ENCODE measurements at places on chromosomes 5 and 9. TPM values are rescaled to one million over a fixed set of nuclear protein-coding genes. Genes with fewer than 3 reads are reported as not detected.

- no peak overlapping the region for H3K4me3 ChIP-seq
- no peaks in the 10 kb centered on the region for H3K27me3 ChIP-seq
- no peak overlapping the region for H3K27ac ChIP-seq
- no peak for DNase-seq
- no peaks in the 10 kb centered on the region for H3K36me3 ChIP-seq
These were observed 102.7 kb upstream of the SLC12A2 start for GRCh38 chr5:127980843-127981242.

The GDNF gene
- total RNA-seq: not detected

DNA sequence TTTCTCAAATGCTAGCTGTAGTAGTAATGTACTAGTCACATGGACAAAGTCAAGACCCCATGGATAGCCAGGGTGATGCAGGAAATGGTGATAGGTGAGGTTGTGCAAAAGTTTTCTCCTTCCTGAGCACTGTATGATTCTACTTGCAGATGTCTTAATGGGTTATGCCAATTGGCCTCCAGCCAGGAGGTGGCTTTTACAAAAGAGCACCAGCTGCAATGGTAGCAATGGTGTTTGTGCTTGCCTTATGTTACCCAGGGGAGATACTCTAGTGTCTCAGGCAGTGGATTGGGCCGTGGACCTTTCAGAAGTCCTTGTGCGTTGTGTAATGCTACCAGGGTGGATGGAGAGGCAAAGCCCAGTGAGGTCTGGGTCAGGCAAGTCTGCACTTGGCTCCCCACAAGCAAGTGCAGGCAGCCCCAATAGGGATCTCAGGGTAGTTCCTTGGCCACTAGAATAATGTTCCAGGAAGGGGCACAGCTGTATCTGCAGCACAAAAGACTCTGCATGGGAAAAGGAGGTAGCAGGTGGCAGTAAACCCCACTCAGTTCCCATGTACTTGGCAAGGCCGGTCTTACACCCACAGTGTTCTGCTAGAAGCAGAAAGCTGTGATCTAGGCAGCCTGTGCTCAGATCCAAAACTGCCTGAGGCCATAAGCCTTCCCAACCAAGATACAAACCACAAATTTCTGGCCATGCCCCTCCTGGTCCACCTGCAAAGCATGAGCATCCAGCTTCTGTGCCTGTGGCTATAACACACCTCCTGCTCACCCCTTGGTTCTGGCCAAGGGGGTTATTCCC lies 46.4 kb upstream of the EDIL3 start:
- H3K27me3 ChIP-seq: no peaks in the 10 kb centered on the region
- H3K27ac ChIP-seq: no peak overlapping the region
- no peak for DNase-seq
- no peak overlapping the region for H3K4me3 ChIP-seq
- no peaks in the 10 kb centered on the region for H3K4me1 ChIP-seq

DNA sequence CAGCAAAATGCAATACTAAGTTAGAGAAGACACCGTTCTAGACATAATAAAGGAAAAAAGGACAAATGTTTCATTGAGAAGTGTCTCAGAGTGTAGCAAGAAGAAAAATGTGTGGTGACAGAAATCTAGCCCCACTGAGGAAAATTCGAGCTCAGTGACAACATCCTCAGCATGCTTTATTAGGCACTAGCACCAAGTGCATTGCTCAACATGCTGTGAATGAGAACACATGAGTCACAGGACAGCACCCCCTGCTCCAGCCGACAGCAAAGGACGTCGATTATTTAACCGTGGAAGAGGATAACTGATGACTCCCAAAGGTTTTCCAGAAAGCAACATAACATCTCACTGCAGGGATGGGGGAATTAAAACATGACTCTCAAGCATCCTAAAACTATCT lies 182.7 kb downstream of the GNAQ start:
- peak overlapping the region; percentile 61 for H3K27ac ChIP-seq
- no peaks in the 10 kb centered on the region for H3K36me3 ChIP-seq
- no peak overlapping the region for H3K4me3 ChIP-seq
- H3K4me1 ChIP-seq: peaks cover 19% of the 10 kb centered on the region

GRCh38 chr5:33801292-33801691 lies 90.5 kb downstream of the ADAMTS12 start:
- H3K36me3 ChIP-seq: no peaks in the 10 kb centered on the region
- H3K27ac ChIP-seq: no peak overlapping the region
- no peak overlapping the region for H3K4me3 ChIP-seq
- no peaks in the 10 kb centered on the region for H3K27me3 ChIP-seq
- H3K4me1 ChIP-seq: no peaks in the 10 kb centered on the region

The CFAP90 gene
- not detected for total RNA-seq

DNA sequence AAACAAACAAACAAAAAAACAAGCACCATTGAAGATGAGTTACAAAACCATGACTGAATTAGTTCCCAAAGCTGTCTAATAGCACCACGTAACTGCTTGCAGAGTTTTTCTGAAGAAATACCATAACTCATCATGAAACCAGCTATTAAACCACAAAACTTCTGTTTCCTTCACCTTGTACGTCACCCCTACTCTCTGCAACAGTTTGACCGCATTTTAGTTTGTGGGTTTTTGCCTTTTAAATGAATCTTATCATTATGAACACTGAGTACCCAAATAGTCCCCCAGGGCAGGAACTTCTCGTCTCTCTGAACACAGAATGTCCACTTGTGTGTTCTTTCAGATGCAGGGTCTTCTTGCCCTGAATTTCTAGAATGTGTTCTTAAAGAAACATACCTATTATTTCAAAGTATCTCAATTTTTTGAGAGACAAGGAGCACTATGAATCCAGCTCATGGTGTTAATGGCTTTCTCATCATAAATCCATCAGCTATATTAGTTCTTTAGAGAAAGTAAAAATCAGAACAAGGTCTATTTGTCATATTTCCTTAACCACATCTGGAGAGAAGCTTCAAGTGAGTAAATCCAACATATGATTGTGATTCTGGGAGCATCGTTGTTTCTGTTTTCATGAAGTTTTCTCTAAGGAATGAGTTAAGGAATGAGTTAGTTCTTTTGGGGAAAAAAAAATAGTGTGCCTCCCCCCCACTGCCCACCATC lies 210.6 kb downstream of the AUH start:
- H3K27ac ChIP-seq: no peak overlapping the region
- H3K27me3 ChIP-seq: no peaks in the 10 kb centered on the region
- H3K4me3 ChIP-seq: no peak overlapping the region

The PCSK1 gene
- not detected for total RNA-seq

- DNase-seq: no peak
- H3K36me3 ChIP-seq: no peaks in the 10 kb centered on the region
- H3K4me3 ChIP-seq: no peak overlapping the region
These were observed 141.4 kb downstream of the KIF4B start for GRCh38 chr5:155154973-155155372.

- no peak overlapping the region for H3K27ac ChIP-seq
- no peaks in the 10 kb centered on the region for H3K4me1 ChIP-seq
- no peaks in the 10 kb centered on the region for H3K36me3 ChIP-seq
- H3K4me3 ChIP-seq: no peak overlapping the region
- no peak for DNase-seq
These were observed 41.2 kb upstream of the TRIO start for GRCh38 chr5:14101922-14102321.

GRCh38 chr5:171703146-171703545 lies 82.5 kb upstream of the SMIM23 start:
- peaks cover 7% of the 10 kb centered on the region for H3K4me1 ChIP-seq
- H3K27ac ChIP-seq: no peak overlapping the region
- no peaks in the 10 kb centered on the region for H3K27me3 ChIP-seq
- H3K4me3 ChIP-seq: no peak overlapping the region
- DNase-seq: no peak
- no peaks in the 10 kb centered on the region for H3K36me3 ChIP-seq

The NR4A3 gene
- total RNA-seq: 14.2 TPM

The ZBED3 gene
- total RNA-seq: 3.7 TPM

- H3K36me3 ChIP-seq: no peaks in the 10 kb centered on the region
- no peaks in the 10 kb centered on the region for H3K4me1 ChIP-seq
- no peak overlapping the region for H3K27ac ChIP-seq
These were observed 76.8 kb upstream of the CDK20 start for GRCh38 chr9:88051138-88051537.

DNA sequence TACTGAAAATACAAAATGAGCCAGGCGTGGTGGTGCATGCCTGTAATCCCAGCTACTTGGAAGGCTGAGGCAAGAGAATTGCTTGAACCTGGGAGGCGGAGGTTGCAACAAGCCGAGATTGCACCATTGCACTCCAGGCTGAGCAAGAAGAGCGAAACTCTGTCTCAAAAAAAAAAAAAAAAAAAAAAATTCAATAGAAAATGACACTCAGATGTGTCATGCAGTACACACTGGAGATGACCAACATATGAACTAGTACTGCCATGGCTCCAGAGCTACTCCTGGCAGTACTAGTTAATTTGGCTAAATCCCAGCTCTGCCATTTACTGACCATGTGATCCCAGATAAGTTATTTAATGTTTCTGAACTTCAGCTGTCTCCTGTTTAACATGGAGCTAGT lies 7.3 kb downstream of the ATOX1 start:
- H3K27ac ChIP-seq: no peak overlapping the region
- no peak overlapping the region for H3K4me3 ChIP-seq
- no peaks in the 10 kb centered on the region for H3K36me3 ChIP-seq
- no peaks in the 10 kb centered on the region for H3K27me3 ChIP-seq
- H3K4me1 ChIP-seq: peaks cover 13% of the 10 kb centered on the region

The CDKN2B-AS1 gene
- total RNA-seq: 0.61 TPM

- no peak for DNase-seq
- no peak overlapping the region for H3K4me3 ChIP-seq
- no peaks in the 10 kb centered on the region for H3K27me3 ChIP-seq
- no peaks in the 10 kb centered on the region for H3K36me3 ChIP-seq
- H3K4me1 ChIP-seq: no peaks in the 10 kb centered on the region
These were observed 5.8 kb upstream of the TRIM14 start for GRCh38 chr9:98124637-98125426.

DNA sequence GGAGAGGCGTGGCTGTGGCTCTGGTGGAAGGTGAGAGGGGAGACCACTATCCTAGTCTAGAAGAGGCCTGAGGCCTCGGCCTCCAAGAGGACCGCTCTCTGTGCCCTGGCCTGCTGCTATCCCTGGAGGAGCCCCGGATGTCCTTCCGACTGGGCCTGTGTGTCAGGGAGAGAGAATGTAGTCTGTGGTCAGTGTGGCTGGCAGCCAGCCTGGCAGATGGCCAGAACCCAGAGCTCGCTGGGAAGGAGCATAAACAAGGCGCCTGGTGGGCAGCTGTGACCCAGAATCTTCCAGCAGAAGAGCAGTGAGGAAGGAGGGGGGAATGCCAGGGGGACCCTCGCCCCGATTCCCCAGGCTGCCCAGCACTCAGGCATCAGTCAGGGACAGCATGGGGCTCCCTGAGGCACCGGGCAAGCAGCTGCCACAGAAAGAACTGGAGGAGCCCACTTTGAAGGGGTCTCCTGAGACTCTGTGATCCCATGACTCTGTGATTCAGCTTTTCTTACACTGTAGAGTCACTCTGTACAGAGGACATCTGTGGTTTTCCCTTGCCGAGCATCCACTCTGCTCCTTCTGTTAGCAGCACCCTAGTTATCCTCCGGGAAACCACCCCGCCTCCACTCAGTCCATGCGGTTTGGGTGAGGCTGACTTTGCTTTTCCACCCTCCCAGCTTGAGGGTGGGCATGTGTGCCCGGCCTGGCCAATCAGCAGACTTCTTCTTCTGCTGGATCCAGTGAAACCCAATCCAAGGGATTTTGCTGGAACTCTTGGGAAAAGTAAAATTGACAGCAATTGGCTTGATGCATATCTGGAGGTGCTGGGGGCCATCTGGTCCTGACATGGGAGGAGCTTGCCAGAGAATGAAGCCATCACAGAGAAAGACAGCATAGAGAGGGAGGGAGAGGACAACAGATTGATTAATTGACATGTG lies 46.2 kb upstream of the PWWP2A start:
- no peaks in the 10 kb centered on the region for H3K36me3 ChIP-seq
- no peak overlapping the region for H3K4me3 ChIP-seq
- peaks cover 41% of the 10 kb centered on the region for H3K4me1 ChIP-seq
- no peaks in the 10 kb centered on the region for H3K27me3 ChIP-seq
- H3K27ac ChIP-seq: peak overlapping the region; percentile 85
- peak; percentile 93 for DNase-seq

DNA sequence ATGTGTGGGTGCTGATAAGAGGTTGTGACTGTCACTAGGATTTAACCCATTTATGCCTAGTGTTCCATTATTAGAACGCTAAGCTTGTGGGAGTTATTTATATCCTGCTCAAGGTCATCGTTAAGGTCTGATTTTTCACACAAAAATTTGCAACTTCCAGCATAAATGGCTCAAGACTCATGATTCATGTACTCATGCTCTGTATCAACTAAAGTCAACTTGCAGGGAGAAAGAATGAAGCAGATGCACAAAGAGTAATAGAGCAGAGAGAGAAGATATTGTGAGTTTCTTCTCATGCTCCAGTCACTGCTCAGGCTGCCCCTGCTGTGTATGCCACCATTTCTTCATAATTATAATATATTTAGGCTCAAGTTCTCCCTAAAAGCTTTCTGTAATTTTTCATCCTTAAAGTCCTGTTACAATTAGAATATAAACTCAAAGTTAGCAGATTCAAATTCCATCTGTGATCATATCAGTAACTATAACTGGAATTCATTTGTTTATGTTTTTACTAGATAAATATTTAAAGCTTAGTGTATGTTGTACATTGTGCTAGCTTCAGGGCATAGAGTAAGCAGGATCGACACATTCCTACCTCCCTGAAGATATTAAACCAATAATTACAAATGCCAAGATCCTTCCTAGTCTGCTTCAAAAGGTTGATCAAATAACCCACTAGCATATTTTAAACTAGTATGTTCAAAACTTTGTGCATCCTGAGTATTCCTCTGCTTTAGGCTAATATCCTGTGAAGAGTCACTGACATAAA lies 136.7 kb downstream of the NUDT12 start:
- no peaks in the 10 kb centered on the region for H3K4me1 ChIP-seq
- no peak for DNase-seq
- H3K27me3 ChIP-seq: no peaks in the 10 kb centered on the region
- no peak overlapping the region for H3K4me3 ChIP-seq

DNA sequence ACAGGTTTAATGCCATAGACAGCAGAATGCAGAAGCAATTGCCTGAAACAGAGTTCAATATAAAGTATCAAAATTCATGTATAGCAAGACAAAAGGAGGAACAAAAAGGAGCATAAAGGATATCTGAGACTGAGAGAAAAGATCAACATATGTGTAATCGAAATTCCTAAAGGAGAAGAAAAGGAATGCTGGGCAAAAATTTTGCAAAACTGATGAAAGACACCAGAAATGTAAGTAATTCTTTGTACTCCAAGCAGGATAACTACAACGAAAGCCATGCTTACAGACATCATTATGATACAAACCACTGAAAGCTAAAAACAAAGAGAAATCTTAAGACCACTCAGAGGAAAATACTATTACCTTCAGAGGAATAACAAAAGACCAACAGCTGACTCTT lies 72.8 kb upstream of the MTAP start:
- no peaks in the 10 kb centered on the region for H3K4me1 ChIP-seq
- H3K27me3 ChIP-seq: no peaks in the 10 kb centered on the region
- H3K36me3 ChIP-seq: no peaks in the 10 kb centered on the region
- no peak overlapping the region for H3K4me3 ChIP-seq
- H3K27ac ChIP-seq: no peak overlapping the region
- no peak for DNase-seq

DNA sequence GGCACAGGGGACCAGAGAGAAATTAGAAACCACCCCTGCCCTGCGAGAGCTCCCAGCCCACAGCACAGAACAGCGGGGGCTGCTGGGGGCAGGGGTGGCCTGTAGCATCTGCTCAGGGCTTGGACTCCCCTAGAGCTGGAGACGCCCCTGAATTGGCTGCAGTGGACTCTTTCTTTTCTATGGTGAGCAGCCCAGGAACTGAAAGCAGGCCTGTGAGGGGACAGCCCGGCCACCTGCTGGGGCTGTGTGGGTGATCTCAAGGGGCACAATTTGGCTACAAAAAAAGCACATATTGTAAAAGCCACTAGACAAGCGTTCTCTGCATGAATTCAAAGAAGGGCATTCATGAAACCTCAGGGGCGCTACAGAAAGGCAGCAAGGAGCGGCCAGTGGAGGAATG lies 57.5 kb upstream of the ICE1 start:
- H3K4me3 ChIP-seq: no peak overlapping the region
- no peaks in the 10 kb centered on the region for H3K36me3 ChIP-seq
- no peaks in the 10 kb centered on the region for H3K4me1 ChIP-seq
- no peak overlapping the region for H3K27ac ChIP-seq

The KCTD16 gene
- total RNA-seq: 0.12 TPM
